ENCODE measurements at places on chromosomes 13 and 19. TPM values are rescaled to one million over a fixed set of nuclear protein-coding genes. Genes with fewer than 3 reads are reported as not detected.

The CEACAM21 gene
- total RNA-seq = not detected

The OLFM4 gene
- total RNA-seq = not detected

The COL4A1 gene
- total RNA-seq = 93.4 TPM

The FGF9 gene
- not detected for total RNA-seq

The CRYL1 gene
- 5.7 TPM for total RNA-seq

The SWSAP1 gene
- total RNA-seq = 1.9 TPM

The NTF4 gene
- total RNA-seq = 0.63 TPM

The FBXO17 gene
- total RNA-seq = 59.5 TPM

The ZNF555 gene
- total RNA-seq = 1.5 TPM

The CLEC17A gene
- not detected for total RNA-seq

The FXYD3 gene
- 0.36 TPM for total RNA-seq

The BEST2 gene
- total RNA-seq = 1.8 TPM

The SLC10A2 gene
- total RNA-seq = not detected
